Hematopoietic multipotent progenitor cell treated with erythropoietin and hydrocortisone succinate and interleukin-3 and kit ligand, for 4 days (in vitro differentiated cells): ENCODE measurements at places on chromosomes 16 and 17.
A peak's percentile ranks its signal among the peaks of the same experiment; 100 is the strongest.

- no peak for DNase-seq
Measured at GRCh38 chr17:8820311-8821010, 21.3 kb upstream of the MFSD6L start.

DNA sequence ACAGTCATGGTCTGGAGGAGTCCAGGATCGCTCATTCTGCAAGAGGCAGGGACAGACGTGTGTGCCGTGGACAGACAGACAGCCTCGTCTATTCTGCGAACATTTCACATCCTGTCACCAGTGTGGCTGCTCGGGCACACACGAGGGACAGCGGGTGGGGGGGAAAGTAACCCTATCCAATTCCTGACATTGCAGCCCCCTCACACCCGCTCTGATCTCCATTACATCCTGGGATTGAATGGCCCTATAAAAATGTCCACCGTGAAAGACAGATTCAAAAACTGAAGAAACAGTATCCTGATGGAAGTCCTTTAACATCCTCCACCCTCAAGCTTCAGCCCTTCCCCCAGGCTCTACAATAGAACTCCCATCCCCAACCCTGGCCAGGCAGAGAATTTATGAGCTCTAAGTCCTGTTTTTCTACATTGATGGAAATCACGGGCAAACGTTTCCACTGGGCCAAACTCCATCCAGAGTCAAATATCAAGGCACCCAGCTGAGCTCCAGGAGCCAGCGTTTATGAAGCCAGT, 39.4 kb downstream of the HS3ST3A1 start:
- no peak for DNase-seq

- peak; percentile 80 for DNase-seq
Measured at GRCh38 chr17:38322156-38322779, 21.5 kb downstream of the GPR179 start.

- no peak for DNase-seq
Measured at GRCh38 chr16:78184238-78185183, 85.1 kb downstream of the WWOX start.

- no peak for DNase-seq
Measured at GRCh38 chr16:89150981-89151380, 20.6 kb upstream of the CDH15 start.

- no peak for DNase-seq
Measured at GRCh38 chr17:34151102-34151501, 104.0 kb upstream of the CCL2 start.

GRCh38 chr17:81644976-81645952, 8.3 kb downstream of the TSPAN10 start:
- no peak for DNase-seq

- DNase-seq: no peak
Measured at GRCh38 chr17:77564278-77564920, 394.1 kb upstream of the TNRC6C start.

GRCh38 chr17:9173386-9173983, 152.2 kb downstream of the NTN1 start:
- DNase-seq: no peak

DNA sequence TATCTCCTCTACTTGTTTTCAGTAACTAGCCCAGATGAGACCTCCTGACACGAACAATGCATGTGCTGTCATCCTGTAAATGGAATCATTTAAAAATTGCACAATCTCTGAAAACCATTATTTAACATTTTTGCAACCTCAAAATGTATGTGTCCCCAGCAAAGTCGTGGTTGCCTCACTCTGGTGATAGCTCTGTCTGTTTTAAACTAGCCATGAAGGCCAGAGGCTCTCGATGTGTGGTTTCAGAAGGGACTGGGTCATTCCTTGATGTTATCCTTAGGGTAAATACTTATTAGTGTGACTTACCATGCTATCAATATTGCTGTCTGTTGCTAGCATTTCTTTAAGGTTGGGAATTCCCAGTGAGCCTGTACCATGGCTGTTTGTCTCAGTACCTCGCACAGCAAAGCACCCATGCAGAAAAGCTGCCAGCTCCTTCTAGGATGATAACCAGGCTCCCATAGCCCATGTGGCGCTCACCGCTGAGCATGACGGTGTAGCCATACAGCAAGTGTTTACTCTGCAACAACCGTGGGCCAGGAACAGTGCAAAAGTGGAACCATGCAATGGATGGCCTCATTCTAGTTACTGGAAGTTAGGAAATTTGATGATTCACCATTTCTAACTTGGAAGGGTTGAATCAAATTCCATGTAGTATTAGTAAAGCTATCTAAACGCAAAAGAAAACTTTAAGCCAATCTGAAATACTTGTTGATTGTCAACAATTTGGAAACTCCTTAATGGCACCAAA, 2.9 kb upstream of the PGS1 start:
- DNase-seq: peak; percentile 35

DNA sequence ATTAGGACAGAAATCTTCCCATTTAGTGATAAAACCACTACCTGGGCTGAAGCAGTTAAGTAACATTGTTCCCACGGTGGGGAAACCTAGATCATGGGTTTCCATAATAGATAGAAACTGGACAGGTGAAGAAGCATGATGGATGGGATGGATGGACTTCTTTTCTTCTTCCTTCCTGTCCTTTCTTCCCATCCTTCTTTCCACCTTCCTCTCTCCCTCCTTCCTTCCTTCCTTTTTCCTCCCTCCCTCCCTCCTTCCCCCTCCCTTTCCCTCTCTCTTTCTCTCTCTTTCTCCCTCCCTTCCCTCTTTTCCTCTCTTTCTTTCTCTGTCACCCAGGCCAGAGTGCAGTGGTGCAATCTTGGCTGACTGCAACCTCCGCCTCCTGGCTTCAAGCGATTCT, 3.1 kb downstream of the PSMC3IP start:
- no peak for DNase-seq

- peak; percentile 94 for DNase-seq
Measured at GRCh38 chr16:2009791-2010510, at the start of gene ZNF598. Gene ZNF598, minus strand, starts transcription at chr16:2009821.
